ENCODE measurements at places on chromosomes 4 and X.

DNA sequence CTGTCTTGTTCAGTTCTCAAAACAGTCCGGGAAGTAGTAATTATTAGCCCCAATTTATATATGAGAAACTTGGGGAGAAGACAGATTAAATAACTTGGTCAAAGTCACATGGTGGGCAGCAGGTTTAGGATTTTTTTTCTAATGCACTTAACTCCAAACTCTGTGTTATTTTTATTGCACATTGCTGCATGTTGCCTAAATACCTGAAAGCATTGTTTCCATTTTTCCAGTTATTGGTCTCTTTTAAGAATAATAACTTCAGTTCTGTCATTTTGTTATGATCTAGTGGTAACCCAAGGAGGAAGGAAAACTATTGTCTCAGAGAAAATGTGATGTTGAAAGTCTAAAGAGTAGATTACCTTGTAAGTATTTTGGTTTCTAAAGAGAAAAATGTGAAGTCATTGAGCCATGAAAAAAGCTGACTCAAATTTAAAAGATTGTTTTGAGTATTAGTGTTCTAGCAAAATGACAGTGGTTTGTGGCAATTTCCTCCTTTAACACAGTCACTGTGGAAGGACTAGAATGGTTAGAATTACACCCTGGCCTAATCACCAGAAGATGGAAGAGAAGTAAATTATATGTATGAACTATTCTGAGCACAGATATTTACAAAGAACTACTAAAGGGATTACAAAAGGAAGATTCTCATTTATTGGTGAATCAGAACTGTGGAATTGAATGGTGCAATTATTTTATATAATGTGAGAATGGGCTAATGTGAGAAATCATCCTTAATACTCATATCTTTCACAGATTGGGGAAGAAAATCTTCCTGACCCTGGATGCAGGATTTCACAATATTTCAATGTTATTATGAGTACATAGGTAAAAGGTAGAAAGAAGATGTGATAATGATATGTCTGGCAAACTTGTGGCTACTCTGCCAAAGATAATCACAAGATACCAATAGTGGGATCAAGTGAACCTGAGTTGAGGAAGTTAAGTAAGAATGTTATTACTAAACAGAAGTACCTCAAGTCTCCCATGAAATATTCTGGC is 21.7 kb upstream of the CXCL8 start:
- DNase-seq: no peak

DNA sequence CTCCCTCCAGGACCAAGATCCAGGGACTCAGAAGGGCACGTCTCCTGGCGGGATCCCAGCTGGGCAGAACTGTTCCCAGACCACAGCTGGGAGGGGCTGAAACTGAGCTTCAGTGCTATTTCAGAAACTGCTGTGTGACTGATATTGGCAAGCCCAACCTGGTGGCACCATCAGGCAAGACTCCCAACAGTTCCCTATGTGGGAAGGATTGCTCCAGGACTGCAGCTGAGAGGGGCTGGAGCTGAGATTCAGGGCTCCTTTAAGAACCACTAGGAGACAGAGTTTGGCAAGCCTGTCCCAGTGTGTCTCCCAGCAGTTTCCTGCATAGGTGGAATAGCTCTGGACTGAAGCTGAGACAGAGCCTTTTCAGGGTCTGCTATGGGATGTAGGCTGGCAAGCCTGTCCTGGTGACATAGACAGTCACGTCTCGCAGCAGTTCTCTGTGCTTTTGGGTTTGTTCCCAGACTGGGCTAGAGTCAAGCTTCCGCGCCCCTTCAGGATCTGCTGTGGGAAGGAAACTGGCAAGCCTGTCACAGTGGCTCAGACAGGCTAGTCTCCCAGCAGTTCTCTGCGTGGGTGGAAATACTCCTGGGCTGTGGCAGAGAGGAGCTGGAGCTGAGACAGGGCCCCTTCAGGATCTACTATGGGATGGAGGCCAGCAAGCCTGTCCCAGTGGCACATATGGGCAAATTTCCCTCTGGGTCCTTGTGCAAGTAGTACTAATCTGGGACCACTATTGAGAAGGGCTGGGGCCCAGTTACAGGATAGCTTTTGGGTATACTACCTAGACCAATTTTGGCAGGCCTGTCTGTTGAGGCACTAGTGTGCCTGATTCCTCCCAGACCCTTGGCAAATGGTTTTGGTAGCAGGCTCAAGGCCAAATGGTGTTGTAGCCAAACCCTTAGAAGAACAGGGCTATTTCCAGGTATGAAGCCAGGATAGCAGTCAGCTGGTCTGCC is 20.2 kb upstream of the MED14 start:
- peak; percentile 46 for DNase-seq

DNA sequence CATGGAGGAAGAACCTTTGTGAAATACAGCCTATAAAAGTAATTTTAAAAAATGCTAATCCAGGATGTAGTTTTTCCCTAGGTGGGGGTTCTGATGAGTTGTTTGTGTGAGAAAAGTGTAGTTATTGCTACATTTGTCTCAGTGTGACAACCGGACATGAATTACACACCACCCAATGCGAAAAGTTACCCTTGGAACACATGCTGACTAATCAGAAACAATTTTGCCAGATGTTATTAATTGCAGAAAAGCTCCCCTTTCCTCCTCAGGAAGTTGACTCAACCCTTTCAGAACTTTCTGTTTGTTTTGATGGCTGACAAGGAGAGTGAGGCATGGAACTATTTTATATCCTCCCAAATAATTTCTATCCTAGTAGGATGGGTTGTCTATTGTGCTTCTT is 38.1 kb upstream of the EDA2R start:
- no peak for DNase-seq

DNA sequence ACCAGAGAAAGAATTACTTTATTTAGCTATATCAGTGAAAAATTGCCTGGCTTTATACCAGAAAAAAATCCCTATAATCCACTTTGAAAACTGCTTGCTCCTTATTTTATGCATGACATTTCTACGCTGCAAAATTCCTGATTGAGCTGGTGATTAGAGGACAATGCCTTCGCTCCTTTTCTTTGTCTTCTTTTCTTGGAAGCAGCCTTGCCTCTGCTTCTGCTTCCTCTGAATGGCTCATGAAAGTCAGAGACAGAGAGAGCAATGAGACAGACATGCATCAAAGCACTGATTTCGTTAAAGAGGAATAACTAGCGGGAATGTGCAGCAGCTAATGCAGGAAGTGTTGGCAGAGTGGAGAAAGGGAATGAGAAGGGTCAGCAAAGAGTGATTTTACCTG is 294.3 kb upstream of the IGFBP7 start:
- no peak for DNase-seq

GRCh38 chrX:134373736-134374135 is 86.2 kb upstream of the HPRT1 start:
- DNase-seq: no peak
